Esophagus squamous epithelium (tissue), 5 donors: ENCODE measurements at places on chromosomes 2 and 18. TPM values are rescaled to one million over a fixed set of nuclear protein-coding genes. Genes with fewer than 3 reads are reported as not detected.

- no peak for DNase-seq
Measured at GRCh38 chr2:11663427-11663826, 6.6 kb downstream of the NTSR2 start.

Gene INO80B
- total RNA-seq = 26.1 TPM

GRCh38 chr2:231929961-231930592 lies 3.9 kb upstream of the NPPC start:
- DNase-seq = no peak

Gene PLEK
- 3.2 TPM for total RNA-seq

Gene GRB14
- total RNA-seq = 0.31 TPM

Gene FER1L5
- total RNA-seq = 0.19 TPM

Gene TMEM178A
- 0.38 TPM for total RNA-seq

DNA sequence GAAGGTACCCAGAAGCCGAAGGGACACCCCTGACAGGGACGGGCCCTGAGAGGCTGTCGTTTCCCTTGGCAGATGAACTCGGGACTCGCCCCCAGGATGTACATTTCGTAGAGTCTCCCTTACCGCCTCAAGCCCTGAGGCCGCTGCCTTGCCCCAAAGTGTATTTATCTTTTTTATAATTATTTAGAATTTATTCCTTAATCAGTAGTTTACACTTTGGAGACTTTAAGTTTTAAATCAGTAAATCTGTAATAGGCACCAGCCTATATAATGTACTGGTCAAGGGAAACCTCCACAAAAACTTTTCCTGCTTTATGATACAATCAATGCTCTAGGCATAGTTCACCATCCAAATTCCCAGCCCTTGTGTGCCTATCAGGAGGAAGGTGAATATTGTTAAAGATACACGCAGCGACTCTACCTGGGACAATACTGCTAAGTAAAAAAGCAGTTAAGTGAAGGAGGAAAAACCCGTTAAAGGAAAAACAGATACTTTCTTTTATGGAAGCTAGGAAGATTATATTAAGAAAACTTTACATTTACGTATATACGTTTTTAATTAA lies 848 bp downstream of the VRK2 start:
- DNase-seq = no peak

- DNase-seq = no peak
Measured at GRCh38 chr2:10151462-10151861, 28.9 kb downstream of the RRM2 start.

Gene FBXO48
- total RNA-seq = 0.61 TPM
